ENCODE measurements at places on chromosomes 1 and 21. TPM values are rescaled to one million over a fixed set of nuclear protein-coding genes. Genes with fewer than 3 reads are reported as not detected.

TGFBR3 gene
- 35.0 TPM for polyA plus RNA-seq

SLC5A3 gene
- polyA plus RNA-seq: 5.6 TPM

LPAR3 gene
- 0.11 TPM for polyA plus RNA-seq

ADORA1 gene
- polyA plus RNA-seq: 3.5 TPM

ENTREP3 gene
- 21.7 TPM for polyA plus RNA-seq

VPS13D gene
- polyA plus RNA-seq: 16.9 TPM

UBXN10 gene
- polyA plus RNA-seq: 0.33 TPM

KRTAP13-4 gene
- polyA plus RNA-seq: not detected

LCE1E gene
- polyA plus RNA-seq: not detected

OTUD3 gene
- 5.4 TPM for polyA plus RNA-seq

RGS13 gene
- polyA plus RNA-seq: 0.58 TPM

GRCh38 chr1:41493117-41493536 is 8.6 kb upstream of the EDN2 start:
- no peak for DNase-seq

DNA sequence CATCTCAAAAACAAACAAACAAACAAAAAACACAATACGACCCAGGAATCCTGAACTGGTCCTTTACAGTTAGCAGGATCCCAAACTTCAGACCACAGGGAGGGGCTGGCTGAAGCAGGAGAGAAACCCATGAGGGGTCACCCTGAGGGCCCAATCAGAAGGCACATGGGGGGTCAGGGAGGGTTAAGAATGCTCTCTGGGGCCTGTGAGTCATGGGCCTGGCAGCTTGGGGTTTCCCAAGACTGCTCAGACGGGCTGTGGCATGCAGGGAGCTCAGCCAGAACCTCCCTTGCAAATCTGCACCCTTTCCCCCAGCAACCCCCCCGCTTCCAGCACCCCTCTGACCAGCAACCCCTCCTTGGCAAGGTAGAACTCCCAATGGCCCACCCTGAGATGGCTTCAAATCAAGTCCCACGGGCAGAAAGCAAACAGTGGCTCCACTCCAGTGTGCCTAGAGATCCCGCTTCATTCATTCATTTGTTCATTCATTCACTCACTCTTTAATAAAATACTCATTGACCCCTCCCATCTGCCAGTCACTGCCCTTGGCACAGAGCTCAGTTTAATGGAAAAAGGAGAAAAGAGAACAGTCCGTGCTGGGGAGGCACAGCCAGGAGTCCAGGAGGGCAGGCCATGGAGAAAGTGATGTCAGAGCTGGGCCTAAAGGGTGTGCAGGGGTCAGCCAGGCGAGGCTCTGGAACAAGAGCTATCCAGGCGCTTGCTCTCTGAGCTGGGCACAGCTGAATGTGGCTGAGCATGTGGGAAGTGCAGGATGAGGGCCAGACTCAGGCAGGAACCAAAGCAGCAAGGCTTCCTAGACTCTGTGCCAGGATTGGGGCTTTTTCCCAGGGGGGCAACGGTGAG is 8.2 kb downstream of the UQCRHL start:
- no peak for DNase-seq

- no peak for DNase-seq
Measured at GRCh38 chr1:34018285-34018684, 146.7 kb downstream of the CSMD2 start.

DNA sequence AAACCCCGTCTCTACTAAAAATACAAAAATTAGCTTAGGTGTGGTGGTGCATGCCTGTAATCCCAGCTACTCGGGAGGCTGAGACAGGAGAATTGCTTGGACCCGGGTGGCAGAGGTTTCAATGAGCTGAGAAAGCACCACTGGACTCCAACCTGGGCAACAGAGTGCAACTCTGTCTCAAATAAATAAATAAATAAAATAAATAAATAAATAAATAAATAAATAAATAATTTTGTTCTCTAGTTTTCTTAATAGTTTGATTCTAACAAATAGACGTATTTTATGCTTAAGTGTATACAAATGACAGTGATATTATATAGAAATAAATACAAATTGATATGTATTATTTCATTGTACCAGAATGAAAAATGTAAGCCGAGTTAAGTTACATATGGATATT is 339.9 kb upstream of the OLFM3 start:
- no peak for DNase-seq

DNA sequence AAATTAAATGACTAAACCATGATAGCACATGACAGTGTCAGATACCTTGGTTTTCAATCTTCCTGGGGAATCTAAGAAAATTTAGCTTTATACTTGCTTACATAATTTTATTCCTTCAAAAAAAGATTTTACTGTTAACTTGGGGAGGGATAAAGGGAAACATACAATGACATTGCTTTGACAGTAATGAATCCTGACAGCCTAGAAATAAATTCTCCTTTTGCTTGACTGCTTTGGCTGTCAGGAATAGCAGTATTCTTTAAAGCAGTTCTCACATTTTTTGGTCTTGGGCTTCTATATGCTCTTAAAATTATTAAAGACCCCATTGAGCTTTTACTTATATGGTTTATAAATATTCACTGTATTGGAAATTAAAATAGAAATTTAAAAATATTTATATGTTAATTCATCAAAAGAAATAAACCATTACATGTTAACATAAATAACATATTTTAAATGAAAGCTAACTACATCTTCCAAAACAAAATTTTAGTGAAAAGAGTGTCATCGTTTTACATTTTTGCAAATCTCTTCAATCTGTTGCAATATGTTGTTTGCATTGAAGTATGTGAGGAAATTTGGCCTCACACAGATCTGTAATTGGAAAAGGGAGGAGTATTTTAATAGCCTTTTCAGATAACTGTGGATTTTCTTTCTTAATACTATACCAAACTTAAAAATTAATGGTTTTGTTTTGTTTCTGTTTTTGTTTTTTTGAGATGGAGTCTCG is 16.1 kb downstream of the EPHX4 start:
- no peak for DNase-seq

DNA sequence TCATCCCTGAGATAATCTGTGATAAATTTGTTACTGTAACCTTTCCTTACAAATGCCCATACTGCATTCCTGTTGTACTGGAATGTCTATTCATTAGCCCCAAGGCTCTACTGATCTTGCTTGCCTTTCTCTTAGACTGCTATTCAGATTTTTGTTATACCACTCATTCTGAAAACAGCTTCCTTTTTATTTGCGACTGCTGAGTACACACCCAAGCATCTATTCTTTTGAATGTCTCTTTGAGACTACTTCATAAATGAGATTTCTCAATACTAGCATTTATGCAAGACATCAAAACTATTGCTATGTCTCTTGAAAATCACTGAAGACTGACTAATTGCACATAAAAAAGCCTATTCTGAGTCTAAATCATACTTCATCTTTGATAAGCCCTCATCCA is 38.6 kb downstream of the DENND1B start:
- DNase-seq: no peak

DNA sequence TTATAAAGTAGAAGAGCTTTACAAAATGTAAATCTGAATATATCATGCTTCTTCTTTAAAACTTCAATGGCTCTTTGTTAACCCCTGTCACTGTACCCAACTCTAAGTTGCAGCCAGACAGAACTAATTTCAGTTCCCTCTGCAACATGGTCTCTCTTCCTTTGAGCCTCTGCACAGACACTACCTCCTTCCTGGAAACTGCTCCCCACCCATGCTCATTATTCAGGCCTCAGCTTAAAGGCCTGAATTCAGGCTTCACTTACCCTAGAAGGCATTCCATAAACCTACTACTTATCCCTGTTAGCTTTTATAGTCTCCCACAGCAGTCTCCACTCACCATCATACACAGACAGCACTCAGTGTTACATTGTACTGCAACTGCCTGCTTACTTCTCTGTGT is 2.6 kb upstream of the EEIG2 start:
- DNase-seq: peak; percentile 43

DNA sequence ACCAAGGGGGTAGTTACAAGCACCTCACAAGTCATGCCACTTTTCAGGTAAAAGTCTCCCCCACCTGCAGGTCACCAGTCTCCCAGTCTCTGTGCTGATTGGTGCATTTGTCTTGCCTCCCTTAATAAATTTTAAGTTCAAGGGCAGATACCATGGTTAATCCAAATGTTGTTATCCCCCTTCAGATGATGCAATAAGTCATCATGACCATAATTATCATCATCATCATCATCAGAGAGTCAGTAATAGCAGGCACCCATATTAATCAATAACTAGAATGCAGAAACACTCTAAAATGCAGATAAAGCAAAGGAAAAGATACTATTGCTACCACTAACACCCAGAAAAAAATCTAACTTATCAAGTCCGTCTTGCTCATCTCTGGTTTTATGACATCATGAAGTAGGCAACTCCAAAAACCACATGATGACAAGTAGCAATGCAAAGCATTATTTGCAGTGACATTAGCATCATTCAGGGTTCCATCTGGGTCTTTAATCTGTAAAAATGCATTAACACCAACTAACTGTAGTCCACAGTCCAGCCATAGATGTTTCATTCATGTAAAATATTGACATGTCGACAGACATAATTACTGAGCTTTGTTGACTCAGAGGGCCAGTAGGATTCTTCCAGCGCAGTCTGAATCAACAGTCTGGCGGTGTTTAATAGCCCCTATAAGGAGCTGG is 492.0 kb upstream of the RUNX1 start:
- no peak for DNase-seq

DNA sequence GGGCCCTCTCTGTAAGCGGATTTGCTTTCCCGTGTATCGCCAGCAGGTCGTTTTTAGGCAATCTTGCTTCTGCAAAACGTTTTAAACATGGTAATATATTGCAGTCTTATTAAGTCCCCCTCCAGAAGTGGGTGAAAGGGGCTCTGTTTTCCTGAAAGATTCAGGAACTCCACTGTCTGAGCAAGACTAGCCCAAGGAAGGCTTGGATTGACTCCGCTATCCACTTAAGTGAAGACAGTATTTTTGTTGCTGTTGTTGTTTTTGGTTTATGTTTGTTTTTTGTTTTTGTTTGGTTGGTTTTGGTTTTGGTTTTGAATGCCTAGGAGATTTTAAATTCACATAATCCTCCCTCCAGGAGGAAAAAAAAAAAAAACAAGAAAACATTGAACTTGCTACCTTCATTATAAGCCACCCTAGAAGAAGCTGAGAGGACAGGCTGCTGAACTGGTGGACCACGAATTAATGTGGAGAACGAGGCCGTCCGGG is 29.1 kb upstream of the NFIA start:
- peak; percentile 62 for DNase-seq

- no peak for DNase-seq
Measured at GRCh38 chr1:31580891-31581603, 4.7 kb downstream of the TINAGL1 start.

DNA sequence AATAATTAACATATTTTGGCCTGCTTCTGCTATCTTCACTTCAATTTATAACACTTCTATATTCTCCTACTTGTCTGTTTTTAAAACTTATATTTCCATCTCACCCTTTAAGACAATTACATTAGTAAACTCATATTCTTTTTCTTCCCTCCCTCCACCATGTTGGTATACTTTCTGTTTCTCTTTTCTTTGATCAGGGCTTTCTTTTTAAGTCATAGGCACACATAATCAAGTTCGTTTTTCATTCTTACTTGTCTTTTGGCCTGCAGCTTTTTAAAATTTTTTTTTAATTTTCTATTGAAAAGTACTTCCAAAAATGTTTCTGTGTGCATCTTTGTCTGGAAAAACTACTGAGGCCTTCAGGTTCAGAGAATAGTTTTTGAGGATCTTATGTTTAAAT is 2.3 kb downstream of the PYHIN1 start:
- DNase-seq: no peak

- no peak for DNase-seq
Measured at GRCh38 chr1:119714583-119714982, 2.8 kb downstream of the PHGDH start.

GRCh38 chr1:51623450-51623849 is 6.6 kb downstream of the OSBPL9 start:
- DNase-seq: no peak

DNA sequence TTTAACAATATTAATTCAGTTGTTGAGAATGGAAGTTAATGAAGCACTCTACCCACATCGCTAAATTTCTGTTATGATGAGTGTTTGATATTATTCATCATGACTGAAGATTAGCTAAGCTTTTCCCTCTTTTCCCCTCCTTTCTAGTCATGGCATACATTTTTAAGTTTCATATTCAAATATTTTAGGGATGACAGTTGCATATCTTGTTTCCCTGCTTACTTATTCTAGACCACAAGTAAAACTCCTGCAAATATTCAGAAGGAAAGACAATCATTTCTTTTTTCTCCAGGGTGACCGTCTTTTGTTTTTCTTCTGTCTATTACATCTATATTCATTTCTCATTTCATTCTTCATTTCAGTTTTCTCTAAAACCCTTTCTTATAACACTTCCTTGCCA is 906.0 kb downstream of the ADGRL2 start:
- DNase-seq: no peak

DNA sequence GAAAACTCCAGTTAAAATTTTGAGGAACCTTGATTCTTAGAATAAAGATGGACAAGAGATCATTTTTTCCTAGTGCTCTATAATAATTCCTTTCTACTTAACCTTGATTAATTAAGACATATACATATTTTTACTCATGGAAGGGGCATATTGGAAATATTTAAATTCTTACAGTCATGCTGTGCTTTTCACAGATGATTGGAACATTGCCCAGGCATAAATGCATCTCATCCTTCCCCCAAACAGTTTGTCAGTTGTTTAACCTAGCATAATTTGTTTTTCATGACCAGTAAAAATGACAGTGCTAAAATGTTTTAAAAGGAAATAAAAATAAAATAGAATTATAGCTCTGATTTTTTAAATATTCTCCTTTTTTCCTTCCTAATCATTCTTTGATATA is 140.0 kb downstream of the DNM3 start:
- DNase-seq: no peak

- DNase-seq: no peak
Measured at GRCh38 chr1:14951766-14952165, 201.8 kb upstream of the TMEM51 start.

GRCh38 chr1:169149555-169150286 is 43.2 kb downstream of the ATP1B1 start:
- DNase-seq: no peak

GRCh38 chr1:169529068-169529642 is 43.4 kb upstream of the SLC19A2 start:
- DNase-seq: peak; percentile 24

DNA sequence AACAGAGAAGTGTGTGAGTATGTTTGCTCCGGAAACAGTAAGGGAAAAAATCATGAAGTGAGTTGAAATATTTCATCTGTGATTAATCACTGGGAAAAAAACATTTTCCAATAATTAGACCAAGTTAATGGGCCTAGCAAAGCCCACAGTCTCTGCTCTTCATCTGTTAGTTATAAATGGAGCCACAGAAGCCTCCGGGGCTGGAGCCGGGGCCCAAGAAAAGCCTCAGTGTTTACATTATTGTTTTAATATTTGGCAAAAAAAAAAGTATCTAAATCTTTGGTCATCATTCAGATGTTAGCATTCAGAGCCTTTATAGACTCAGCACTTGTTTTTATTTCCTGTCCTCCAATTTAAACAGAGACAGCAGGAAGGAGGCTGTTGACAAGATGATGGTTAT is 115.0 kb downstream of the UBE2U start:
- no peak for DNase-seq

DNA sequence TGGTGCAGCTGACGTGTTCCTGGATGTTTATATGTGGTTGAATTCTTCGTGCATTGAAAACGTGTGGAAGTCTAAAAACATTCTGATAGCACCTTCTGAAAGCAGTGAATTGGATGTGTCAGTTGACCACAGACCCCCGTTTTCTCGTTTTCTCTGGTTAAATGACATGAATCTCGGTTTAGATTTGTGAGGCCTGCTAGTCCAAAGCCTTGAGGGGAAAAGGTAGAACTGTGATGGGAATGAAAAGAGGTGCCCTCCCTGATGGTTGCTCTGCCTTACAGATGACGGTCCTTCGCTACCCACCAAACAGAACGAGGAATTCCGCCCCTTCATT is 8.9 kb downstream of the RER1 start:
- DNase-seq: no peak
